ENCODE measurements at places on chromosomes 12 and 14.

DNA sequence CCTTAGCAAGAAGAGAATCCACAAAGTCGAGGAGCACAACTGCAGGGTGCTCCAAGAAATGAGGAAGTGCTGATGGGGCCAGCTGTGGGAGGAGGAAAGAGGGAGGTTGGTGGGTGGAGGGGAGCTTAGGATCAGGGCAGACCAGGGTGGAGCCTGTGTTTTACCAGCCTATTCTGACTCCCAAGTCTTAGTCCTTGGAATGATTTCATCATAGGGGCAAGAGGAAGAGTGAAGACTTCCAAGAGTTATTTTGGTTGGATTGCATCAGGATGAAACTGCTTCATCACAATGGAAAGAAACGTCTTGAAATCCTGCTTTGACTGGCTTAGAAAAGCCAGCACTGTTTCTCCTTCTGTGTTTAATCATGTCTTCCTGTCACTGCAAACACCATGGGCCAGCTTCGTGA, 194.0 kb downstream of the DPF3 start:
- DNase-seq, result no peak

GRCh38 chr12:96383991-96384390, 16.2 kb downstream of the CDK17 start:
- no peak for DNase-seq

DNA sequence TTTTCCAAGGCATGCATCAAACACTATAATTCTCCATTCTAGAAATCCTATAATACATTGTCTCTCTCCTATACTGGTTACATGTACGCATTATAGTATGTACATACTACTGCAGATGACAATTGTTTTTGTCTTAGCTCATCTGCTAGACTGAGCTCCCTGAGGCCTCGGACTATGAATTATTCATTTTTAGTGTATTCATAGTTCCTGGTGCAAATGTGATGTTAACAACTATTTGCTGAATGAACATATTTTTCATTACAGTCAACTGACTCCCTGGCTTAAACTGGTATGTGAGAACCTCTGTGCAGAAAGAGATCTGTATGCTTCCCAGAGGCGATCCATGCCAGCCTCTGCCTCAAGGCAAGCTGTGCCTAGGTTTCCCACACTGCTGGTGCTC, 91.8 kb upstream of the PARP11 start:
- DNase-seq, result no peak

- DNase-seq, result peak; percentile 39
Observed at GRCh38 chr12:13101821-13102375, 1.6 kb downstream of the GSG1 start.

DNA sequence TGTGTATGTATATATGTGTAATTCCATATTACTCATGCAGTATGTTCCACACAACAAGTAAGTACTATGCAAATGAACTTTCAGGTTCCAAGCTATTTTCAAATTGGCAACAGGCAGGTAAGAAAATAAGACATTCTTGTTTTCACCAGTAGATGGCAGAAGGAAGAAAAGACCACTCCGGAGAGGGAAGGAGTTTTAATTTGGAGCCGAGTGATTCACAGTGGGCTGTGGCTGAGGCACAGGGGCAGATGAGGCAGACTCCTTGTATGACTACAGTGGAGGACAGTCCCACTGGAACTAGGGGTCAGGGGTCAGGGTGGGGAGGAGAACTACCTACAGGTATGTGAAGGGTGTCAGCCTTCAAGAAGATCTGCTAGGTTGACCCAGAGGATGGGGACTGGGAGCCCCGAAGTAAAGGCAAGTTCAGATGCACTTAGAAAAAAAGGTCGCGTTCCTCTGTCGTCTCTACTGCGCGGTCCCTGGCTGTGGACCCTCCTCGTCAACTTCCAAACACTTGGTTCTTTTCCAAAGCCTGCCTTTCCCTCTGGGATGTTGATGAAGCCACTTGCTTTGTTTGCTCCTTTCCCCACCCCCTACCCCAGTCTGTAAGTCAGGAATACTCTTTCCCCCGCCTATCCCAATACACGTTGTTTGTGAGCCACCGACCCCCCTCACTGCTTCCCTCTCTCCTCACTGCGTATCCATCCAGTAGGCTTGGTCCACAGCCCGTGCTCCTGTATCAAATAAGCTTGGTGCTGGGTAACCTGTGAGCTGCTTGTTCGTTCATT, 24.1 kb downstream of the DDX47 start:
- peak; percentile 72 for DNase-seq

DNA sequence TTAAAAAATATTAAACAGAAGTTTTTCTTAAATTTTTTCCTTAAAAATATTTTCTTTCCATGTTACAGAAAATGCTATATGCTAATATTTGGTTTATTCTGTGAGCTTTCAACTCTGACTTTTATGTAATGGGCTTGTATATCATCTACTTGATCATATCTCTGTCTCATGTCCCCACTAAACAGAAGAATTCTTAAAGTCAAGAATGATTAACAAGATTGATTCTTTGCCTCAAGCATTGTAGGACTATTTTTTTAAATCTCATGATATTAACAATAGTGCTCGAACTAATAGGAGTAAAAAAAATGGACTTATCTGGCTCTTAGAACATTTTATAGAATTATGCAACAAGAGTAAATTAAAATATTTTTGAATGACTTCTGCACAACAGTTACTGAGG, 206.3 kb downstream of the C12orf50 start:
- no peak for DNase-seq

DNA sequence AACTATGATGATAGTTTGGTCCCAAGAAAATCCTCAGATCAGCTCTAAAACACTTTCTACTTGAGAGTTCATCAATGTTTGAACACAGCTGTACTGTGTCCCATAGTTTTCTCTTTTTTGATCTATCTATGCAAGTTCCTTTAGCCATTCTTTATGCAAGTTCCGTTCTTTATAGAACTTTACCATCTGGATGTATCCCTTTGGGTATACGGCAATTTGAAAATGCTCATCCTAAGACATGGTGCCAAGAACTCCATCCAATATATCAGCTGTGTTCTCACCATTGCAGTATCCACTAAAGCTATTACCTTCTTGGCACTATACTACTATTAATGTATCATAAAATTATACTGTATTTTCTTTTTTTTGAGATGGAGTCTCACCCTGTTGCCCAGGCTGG, 276.9 kb downstream of the NOVA1 start:
- DNase-seq, result no peak

GRCh38 chr12:122206976-122207375, 3.5 kb downstream of the B3GNT4 start:
- DNase-seq, result no peak

DNA sequence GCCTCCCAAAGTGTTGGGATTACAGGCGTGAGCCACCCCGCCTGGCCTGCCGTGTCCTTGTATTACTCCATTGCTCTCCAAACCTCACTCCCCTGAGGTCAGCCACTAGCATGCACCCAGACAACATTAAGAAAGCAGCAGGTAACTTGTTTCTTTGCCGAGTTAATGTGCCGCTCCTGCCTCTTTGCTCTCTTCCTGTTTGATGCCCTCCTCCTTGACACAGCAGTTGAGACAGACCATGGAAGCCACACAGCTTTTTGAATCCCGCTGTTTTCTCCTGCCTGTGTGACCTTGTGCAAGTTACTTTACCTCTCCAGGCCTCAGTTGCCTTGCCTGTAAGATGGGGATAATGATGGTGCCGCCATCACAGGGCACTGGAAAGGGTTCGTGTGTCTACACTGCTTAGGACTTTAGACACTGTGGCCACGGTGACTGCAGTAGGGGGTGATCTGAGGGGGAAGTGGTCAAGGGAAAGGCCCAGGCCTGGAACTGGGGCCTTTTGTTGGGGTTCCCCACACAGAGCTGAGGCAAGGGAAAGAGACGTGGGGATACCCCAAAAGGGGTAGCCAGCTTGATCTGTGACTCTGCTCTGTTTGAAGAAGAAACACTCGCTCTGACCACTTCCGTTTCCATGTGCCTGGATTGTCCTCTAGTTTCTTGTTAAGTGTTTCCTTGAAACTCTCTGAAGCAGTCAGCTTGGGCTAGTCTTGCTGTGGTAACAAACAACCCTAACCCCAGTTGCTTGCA, 69.3 kb downstream of the RIN3 start:
- no peak for DNase-seq

- DNase-seq, result no peak
Observed at GRCh38 chr12:15534322-15534721, 212.0 kb downstream of the PTPRO start.

- no peak for DNase-seq
Observed at GRCh38 chr12:88623777-88624548, 43.7 kb upstream of the KITLG start.

- DNase-seq, result no peak
Observed at GRCh38 chr12:114976959-114977358, 293.0 kb upstream of the TBX3 start.

DNA sequence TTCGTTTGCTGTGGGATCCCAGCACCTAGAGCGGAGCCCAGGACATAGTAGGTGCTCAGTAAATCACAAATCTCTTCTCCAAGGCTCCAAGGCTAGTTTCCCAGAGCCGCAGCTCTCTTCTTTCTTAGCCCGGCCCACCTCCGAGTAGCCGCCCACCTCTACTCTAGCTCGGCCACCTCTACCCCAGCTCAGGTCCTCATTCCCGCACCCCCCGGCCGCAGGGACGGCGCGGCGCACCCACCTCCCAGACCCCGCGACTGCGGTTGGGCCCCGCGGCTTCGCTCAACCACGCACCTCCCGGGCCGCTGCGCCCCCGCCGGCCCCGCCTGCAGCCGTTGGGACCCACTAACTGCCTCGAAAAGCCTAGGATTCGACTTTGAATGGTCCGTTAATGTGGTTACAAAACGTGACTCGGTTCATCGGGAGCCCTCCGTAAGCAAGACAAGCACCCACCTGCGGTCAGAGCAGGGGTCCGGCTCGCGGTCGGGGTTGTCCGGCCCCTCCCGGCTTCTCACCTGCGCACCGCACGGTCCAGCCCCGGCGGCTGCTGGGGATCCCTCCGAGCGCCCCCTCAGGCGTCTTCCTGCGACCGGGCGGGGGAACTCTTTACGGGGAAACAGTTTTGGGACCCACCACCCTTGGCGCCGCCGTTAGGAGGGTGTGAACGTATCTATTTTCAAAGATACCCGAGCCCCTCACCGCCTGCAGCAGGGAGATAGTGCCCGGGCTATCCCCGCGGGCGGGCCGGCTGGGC, at the start of gene SLC2A14:
Gene SLC2A14 (minus strand): TSS at position 350 of the 754 bp plus-strand sequence. CDS start 3,035 bp downstream, outside the sequence.
- DNase-seq, result no peak

DNA sequence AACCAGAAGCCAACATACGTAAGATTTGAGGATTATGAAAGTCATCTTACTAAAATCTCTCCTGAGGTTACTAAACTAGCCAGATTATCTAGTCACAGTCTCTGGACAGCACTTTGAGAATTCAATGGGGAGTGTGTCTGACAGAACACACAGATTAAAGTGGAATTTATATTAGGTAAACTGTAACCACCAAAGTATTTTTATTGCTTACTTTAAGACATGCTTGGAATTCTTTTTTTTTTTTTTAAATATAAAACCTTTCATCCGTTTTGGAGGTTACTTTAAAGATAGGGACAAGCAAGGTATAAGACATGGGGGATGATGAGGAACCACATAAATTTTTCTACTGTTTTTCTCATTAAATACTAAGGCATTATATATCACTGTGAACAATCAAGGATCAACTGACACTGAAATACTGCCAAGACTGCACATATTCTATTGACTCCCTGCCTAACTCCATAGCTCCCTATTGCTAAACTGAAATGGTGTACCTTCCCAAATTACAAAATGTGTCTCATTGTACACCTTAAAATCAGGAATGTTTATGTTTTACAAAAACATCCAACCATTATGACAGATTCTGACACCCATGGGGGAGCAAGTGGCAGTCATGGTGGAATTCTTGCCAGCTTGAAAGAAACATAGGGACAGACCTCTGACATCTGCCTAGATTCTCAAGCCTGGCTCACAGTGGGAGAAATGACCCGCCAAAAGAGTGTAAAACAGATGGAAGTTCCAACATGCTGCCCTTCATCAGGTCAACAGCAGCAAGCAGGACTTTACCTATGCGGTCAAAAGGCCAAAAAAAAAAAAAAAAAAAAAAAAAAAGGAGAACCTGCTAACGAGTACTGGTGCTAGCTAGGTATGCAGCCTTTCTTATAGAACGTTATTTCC, 239.3 kb downstream of the MED13L start:
- no peak for DNase-seq

DNA sequence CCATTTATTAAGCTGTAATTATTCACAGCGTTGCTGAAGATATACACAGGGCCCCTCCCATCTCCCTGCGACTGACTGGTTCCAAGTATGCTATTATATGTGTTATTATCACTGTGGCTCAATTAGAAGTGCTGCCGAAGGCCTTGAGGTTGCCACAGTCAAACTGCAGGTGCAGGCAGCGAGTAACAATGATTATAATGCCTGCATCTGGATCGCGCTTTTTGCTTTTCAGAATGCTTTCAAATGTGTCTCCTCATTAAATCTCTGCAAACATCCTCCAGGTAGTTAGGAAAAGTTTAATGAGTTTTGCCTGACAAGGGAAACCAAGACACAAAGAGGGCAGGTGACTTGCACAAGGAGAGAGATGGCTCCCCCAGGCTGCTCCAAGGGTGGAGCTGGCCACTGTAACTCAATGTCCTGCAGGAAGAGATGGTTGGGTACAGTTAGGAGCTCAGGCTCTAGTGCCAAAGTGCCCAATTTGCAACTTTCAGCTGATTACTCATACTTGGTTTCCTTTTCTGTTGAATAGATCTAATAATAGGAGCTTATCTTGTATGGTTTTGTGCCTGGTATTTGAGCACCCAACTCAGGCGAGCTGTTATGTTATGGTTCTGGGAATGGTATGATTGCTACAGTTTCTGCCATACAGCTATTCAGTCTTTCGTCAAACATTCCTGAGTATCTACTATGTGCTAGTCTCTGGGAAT, 1.7 kb upstream of the SYNE3 start:
- DNase-seq, result no peak

GRCh38 chr12:57262126-57262822, 11.3 kb upstream of the STAC3 start:
- DNase-seq, result no peak

DNA sequence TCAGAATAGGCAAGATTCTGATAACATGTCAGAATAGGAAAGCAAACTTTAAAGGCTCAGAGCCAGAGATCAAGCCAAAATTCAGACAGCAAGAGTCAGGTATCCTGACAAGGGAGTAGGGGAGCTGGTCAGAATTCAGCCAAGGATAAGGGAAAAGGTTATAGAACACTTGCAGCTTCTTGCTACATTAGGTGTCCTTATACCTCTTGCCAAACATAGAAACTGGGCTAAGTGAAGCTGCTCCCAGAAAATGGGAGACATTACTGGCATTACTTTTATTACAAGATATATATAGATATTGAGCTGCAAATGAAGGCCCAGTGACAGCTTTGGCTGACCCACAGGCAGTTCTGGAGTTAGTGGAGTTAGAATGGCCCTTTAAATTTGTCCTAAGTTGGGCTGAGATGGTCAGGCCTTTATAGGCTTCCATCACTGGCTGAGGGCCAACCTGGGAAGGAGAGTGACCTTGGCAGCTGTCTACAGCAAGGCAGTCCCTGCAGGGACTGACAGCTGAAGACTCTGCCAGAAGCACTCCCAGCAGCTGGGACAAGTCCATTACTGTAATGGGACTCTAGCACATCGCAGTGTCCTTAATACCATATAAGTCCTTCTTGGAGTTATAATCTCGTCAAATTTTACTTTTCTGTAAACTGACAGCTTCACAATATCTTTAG, 83.0 kb downstream of the LRRC9 start:
- no peak for DNase-seq

- no peak for DNase-seq
Observed at GRCh38 chr12:40001406-40001805, 104.5 kb downstream of the SLC2A13 start.

- DNase-seq, result no peak
Observed at GRCh38 chr14:68622856-68623255, 170.0 kb downstream of the ZFP36L1 start.
